ENCODE measurements at places on chromosomes 6 and 20.

GRCh38 chr6:20915156-20915555, 380.9 kb downstream of the CDKAL1 start:
- DNase-seq, result no peak

DNA sequence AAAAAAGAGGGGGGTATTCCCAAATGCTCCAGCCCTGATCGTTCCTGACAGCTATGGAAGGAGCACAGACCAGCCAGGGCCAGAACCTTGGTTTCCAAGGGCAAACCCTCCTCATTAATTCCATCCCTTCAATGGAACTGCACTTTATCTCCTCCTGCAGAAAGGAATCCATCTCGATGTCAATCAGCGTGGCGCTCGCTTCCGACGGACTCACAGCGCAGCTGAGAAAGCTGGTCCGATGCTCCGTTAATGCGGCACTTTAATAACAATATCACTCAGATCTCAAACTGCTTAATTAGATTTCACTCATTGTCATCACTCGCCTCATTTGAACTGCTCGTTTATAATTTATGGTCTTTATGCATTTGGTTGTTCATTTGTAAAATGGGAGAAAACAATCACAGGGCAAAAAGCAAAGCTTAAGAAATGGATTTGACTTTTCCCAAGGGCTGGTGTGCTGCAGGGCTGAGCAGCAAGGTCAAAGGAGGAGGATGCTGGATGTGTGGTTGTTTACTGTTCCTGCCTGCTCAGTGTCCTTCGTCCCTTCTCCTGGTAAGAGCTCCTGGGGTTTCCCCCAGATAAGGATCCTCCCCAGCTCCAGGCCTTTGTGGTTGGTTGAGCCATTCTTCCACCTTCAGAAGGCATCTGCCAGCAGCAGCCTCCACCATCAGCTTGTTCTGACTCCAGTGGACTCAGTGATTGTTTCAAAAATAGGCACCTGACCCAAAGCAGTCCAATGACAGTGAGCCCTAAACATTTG, 152.7 kb downstream of the ANKRD60 start:
- DNase-seq, result no peak

- no peak for DNase-seq
Observed at GRCh38 chr6:17871189-17871519, 116.3 kb downstream of the KIF13A start.

GRCh38 chr6:161496941-161497340, 223.1 kb upstream of the AGPAT4 start:
- no peak for DNase-seq

Data from HuH-7.5 (cell line).